ENCODE measurements at places on chromosomes 5 and 9.

DNA sequence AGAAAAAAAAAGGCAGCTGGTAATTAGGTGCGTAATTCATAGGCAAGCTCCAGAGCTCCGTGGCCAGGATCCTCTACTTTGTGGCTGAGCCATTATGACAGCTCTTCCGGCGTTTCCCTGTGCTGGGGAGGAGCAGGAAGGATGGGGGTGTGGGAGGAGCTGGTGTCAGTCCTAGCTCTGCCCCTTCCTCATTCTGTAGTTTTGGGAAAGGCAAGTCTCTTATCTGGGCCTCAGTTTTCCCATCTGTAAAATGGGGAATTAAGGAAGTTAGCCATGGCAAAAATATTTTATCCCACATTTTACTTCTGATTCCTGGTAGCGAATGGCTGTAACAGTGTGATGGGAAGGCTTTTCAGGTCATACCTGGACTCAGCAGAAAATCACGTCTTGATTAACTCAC is 81.1 kb downstream of the SEC61B start:
- DNase-seq = no peak

DNA sequence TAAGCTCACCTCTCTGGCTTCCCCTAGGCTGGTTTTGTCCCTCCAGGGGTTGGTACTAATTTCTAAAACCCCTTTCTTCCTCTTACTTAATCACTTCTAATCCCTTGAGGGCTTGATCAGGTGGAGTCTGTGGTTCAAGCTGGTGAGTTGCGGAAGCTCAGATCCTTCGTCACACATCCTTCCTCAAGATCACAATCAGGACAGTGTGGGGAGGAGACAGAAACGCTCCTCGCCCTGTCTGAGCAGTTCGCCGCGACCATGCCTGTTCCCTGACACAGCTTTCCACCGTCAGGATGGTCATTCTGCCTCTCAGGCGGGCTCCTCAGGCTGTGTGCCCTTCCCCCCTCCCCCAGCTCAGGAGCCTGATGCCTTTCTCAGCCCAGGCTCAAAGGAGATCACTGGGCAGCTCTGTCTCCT is 24.3 kb downstream of the CPLX2 start:
- peak; percentile 33 for DNase-seq

DNA sequence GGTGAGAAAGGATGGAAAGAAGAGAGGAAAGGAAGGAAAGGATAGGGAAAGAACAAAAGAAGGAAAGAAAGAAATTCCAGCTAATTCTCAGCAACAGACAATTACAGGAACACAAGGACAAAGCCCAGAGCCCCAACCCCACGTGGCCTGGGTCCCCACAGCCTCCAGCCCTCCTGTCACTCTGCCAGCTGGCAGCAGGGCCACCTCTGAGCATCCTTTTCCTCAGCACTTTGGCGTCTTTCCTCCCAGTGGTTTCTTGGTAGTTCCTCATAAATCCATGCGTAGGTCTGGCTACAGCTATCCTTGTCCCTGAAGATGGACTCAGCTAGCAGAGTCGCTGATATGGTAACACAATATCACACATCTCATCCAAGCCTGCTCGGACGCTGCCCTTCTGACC is 28.3 kb downstream of the ADAMTS2 start:
- DNase-seq = peak; percentile 40

GRCh38 chr5:114782177-114782576 is 387.5 kb downstream of the TRIM36 start:
- DNase-seq = no peak

DNA sequence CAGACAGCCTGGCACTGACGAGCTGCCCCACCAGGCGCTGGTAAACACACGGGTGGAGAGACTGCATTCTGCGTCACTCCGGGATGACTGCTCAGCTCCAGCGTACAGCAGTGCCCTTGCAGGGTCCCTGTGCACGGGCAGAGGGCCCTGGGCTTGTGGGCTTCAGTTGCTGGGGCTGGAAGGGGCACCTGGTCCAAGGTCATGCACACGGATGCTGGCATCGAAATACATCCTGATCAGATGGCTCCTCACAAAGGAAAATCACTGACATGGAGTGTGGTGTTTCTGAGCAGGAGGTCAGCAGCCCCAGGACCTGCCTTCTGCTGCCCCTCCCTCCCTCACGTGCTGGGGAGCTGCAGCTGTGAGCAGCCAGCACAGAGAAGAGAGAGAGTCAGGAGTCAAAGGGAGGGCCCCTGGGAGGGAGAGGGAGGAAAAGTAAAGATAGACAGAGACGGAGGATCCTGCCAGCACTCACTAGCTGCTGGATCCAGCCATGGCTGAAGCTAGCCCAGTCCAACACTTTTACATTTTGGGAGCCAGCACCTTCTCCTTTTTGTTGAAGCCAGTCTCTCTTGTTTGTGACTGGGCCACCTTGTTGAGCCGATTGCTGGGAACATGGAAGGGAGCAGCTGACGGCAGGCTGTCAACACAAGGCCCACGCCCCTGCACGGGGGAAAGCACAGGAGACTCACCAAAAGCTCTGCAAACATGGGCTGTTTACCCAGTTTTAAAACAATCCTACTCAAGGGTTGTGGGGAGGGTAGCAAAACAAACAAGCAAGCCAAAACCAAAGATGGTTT is 166.5 kb upstream of the PHYKPL start:
- DNase-seq = peak; percentile 69

DNA sequence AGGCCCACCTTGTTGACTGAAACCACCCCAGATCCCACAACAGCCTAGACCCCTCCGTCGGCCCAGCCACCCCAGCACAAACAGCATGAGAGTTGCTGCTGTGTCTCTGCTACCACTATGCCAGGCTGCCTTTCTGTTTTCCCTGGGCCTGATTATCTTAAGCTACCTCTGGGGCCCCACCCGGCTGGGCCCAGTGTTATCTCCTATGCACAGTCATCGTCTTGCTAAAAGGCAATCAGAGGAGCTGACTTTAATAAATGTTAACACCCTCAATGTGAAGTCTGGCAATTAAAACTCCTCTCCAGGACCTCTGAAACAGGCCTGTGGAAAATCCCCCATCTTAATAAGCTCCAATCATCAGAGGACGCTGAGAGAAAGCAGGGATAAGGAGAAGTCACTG is 144.9 kb downstream of the FAM114A2 start:
- no peak for DNase-seq

- DNase-seq = no peak
These were observed 55.2 kb upstream of the NEK6 start for GRCh38 chr9:124202447-124202971.

DNA sequence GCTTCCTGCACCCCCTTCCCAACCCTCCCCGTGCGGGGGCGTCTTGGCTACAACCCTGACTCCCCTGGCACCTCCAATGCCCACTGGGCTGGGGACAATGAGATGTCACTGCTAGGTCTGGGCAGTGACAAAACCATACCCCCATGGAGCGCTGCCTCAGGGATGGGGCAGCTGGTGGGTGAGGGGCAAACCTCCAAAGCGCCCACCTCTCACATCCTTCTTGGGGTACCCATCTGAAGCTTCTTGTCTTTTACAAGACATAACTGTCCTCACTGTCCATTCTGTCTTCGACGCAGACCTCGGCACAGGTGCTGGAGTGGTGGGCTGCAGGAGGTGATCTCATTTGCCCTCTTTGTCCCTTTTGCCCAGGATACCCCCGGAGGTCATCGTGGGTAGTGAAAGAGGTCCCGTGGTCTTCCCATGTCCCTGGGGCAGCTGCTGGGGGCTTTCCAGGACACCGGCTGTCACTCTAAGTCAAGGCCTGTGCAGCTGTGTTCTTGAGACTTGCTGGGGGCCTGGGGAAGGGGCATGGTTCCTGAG is 27.8 kb upstream of the CSF1R start:
- no peak for DNase-seq

DNA sequence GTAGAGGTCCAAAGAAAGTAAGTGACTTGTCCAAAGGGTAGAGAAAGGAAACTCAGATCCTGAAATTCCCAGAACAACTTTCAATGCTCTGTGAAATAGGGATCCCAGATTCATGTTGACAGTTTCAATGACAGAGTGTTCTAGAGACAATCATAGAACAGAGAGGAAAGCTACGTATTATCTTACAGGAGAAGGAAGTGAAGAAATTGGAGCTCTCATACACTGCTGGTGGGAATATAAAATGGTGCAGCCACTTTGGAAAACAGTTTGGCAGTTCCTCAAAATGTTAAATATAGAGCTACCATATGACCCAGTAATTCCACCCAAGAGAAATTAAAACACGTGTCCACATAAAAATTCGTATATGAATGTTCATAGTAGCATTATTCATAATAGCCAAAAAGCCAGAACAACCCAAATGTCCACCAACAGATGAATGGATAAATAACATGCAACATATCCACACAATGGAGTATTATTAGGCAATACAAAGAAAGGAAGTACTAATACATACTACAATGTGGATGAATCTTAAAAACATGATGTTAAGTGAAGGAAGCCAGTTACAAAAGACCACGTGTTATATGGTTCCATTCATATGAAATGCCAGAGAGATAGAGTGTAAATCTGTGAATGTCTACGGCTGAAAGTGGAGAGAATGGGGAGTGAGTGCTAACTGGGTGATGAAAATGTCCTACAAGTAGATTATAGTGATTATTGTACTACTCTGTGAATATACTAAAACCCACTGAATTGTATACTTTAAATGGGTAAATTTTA is 197.1 kb downstream of the NTRK2 start:
- no peak for DNase-seq

GRCh38 chr5:158876263-158876942 is 223.3 kb downstream of the EBF1 start:
- DNase-seq = no peak

- no peak for DNase-seq
These were observed 216.3 kb downstream of the CDK5RAP2 start for GRCh38 chr9:120363697-120364096.

DNA sequence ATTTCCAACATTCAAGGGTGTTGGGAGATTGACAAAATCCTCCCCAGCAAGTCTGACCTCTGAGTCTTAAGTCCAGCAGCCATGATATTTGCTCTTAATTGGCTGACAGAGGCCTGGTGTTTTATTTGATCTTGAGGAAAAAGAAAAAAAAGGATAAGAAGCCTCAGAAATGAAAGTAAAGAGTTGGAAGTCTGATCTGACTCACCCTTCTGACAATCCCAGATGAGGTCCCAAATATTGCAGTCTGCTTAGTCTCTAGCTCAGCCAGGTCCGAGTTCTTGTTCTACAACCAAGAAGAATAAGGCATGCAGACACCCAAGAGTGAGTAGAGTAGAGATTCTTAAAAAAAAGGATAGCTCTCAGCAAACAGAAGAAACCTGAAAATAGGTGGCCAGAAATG is 632.5 kb upstream of the ST8SIA4 start:
- no peak for DNase-seq

DNA sequence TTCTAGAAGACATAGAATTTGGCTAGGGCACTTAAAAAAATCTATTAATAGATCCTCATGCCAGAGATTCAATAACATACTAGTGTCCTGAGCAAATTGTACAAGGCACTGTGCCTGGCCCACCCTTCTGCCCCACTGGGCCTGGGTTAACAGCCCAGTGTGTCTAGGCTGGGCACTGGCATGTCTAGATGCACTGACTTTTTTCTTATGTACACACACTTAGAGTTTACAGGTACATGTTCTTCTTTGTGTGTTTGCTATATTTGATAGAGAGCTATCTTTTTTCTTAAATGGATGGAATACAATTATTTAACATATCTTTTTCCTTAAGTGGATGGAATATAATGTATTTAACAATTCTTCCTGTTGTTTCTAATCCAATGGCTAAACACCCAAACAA is 241.5 kb downstream of the AUH start:
- DNase-seq = no peak

GRCh38 chr5:131640043-131640856 is 5.2 kb upstream of the RAPGEF6 start:
- no peak for DNase-seq

DNA sequence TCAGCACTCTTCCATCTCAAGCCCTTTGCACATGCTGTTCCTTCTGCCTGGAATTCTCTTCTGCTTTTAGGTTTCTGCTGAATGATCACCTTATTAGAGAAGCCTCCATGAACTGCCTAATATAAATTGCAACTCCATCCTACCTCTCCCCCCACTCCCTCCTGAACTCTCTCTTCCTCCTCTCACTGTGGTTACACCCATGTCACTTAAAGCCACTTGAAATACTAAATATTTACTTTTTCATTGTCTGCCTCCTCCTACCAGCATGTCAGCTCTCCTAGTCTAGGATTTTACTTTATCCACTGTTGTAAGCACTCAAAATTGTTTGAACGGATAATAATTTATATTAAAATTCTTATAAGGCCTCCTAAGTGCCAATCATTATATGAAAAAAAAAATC is 43.8 kb downstream of the ACTL7B start:
- DNase-seq = no peak

- DNase-seq = peak; percentile 88
These were observed 5.5 kb upstream of the AQP3 start for GRCh38 chr9:33452828-33453271.

DNA sequence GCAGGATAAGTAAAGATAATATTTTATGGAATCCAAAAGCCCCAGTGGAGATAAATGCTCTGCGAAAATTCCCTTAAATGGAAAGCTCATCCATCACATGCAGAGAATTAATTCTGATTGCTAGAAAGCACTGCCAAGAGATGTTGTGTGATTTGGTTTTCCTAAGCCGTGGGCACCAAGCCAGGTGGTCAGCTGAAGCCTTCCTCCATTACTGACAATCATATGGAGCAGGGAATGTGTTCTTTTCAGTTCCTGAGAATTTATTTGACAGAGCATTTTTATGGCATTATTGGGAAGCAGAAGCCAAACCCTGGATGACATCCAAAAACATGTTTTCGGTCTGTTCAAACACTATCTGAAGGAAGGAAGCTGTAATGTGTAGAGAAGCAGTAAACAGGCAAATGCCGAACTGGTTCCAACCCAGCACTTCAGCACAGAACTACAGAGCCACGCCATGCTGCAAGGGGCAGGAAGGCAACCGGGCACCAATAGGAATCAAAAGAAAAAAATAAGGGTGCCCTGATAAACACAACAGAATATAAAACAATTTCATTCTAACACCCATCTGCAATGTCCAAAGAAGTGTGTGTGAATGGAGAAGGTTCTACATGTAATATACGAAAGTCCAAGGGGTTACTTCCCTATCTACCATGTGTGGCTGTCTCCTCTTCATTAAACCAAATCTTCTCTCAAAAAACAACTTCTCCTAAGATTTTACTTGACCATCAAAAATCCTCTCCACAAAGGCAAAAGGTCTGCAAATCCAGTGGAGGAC is 12.3 kb downstream of the ARSB start:
- peak; percentile 65 for DNase-seq

- no peak for DNase-seq
These were observed 194.8 kb downstream of the TSSK1B start for GRCh38 chr5:113240032-113240431.

GRCh38 chr5:107476783-107477182 is 194.0 kb downstream of the EFNA5 start:
- no peak for DNase-seq

GRCh38 chr5:143586781-143587362 is 183.4 kb upstream of the NR3C1 start:
- no peak for DNase-seq

DNA sequence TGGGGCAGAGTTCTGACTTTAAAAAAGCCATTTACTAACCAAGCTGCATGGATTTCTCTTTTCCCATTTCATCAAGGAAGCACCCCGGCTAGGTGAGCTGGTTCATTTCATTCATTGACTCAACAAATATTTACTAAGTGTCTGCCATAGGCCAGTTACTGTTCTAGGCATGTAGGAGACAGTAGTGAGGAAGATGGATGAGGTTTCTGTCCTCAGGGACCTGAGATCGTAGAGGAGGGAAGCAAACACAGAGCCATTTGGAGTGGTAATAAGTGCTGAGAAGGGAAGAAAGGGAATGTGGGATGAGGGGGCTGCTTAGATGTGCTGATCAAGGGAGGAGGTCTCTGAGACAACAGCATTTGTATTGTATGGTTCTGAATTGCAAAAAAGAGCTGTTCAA is 120.4 kb downstream of the C9orf152 start:
- DNase-seq = no peak

- DNase-seq = no peak
These were observed 795.6 kb downstream of the PTPRD start for GRCh38 chr9:9817176-9817575.

Measured in eye (tissue), 1 donor.